ENCODE measurements at places on chromosomes 3 and 15.

DNA sequence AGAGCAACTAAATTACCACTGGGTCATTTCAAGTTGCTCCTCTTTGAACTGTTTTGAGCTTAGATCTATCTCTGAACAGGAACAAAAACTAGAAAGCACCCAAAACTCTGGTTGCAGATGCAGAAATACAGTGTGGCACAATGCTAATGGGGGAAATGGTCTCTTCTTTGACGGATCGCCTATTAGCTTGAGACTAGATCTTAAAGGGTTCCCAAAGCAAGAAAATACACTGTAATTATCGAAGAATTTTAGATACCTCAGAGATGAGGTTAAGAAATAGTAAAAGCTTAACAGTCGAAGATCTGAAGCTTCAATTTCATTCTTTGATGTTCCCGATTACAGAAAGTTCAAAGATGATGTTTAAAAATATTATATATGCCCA lies 818 bp downstream of the PPP1R2 start:
- H3K36me3 ChIP-seq, result peaks cover 51% of the 10 kb centered on the region
- ATAC-seq, result no peak
- H3K27me3 ChIP-seq, result no peaks in the 10 kb centered on the region

DNA sequence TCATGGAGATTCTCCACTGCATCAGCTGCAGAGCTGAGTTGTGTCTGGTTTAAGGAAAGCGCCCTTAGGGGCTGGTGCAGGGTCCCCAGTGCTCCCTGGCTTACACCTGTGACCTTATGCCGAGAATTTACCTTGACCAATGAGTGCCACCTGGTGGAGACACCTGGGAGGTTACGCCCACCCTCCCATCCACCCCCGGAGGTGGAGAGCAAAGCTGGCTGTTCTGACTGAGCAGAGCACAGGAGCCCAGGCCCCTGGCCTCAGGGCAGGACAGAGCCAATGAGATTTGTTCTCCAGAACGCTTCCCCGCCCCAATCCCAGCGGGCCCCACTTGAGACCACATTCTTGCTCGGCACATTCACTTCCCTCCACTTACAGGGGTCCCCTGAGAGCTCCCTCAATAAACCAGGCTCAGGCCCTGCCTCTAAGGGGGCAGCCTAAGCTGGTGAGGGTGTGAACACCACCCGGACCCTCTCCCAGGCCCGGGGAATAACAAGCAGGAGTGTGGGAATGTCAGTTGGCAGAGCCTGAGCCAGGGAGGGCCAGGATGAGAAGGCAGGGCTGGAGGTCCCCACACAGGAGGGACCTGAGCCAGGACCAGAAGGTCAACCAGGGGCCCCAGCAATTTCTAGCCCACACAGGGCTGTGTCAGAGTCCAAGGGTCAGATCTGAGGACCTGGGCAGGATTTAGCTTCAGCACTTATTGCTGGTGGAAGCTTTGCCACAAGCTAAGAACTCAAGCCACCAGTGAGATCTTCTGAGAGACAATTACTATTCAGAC lies 117.1 kb downstream of the TPRA1 start:
- H3K27me3 ChIP-seq, result peaks cover 22% of the 10 kb centered on the region
- H3K4me3 ChIP-seq, result no peak overlapping the region
- no peak for ATAC-seq
- no peaks in the 10 kb centered on the region for H3K36me3 ChIP-seq
- H3K27ac ChIP-seq, result no peak overlapping the region

GRCh38 chr3:138440121-138440521 lies 5.7 kb downstream of the ESYT3 start:
- peaks cover 22% of the 10 kb centered on the region for H3K27me3 ChIP-seq
- H3K4me1 ChIP-seq, result no peaks in the 10 kb centered on the region
- H3K27ac ChIP-seq, result no peak overlapping the region
- ATAC-seq, result no peak
- H3K36me3 ChIP-seq, result no peaks in the 10 kb centered on the region

- peaks cover 12% of the 10 kb centered on the region for H3K4me1 ChIP-seq
- peak overlapping the region; percentile 83 for H3K27ac ChIP-seq
- H3K27me3 ChIP-seq, result no peaks in the 10 kb centered on the region
- no peaks in the 10 kb centered on the region for H3K36me3 ChIP-seq
- peak; percentile 93 for ATAC-seq
Observed at GRCh38 chr15:89068325-89068784, 19.9 kb upstream of the ABHD2 start.

- no peak overlapping the region for H3K27ac ChIP-seq
- no peak for ATAC-seq
- no peaks in the 10 kb centered on the region for H3K36me3 ChIP-seq
- H3K4me3 ChIP-seq, result no peak overlapping the region
- no peaks in the 10 kb centered on the region for H3K4me1 ChIP-seq
Observed at GRCh38 chr3:46389306-46389705, 17.6 kb downstream of the CCR5AS start.

GRCh38 chr15:85753261-85753660 lies 41.5 kb downstream of the KLHL25 start:
- ATAC-seq, result no peak
- H3K36me3 ChIP-seq, result peaks cover 13% of the 10 kb centered on the region
- H3K27me3 ChIP-seq, result no peaks in the 10 kb centered on the region
- H3K27ac ChIP-seq, result peak overlapping the region; percentile 81
- H3K4me3 ChIP-seq, result no peak overlapping the region
- peaks cover 3% of the 10 kb centered on the region for H3K4me1 ChIP-seq

GRCh38 chr15:59618406-59618805 lies 6.8 kb downstream of the GCNT3 start:
- no peaks in the 10 kb centered on the region for H3K36me3 ChIP-seq
- peaks cover 27% of the 10 kb centered on the region for H3K27me3 ChIP-seq
- no peak for ATAC-seq
- no peak overlapping the region for H3K4me3 ChIP-seq
- H3K27ac ChIP-seq, result no peak overlapping the region
